Neural progenitor cell (in vitro differentiated cells): ENCODE measurements at places on chromosomes 3 and 15. TPM values are rescaled to one million over a fixed set of nuclear protein-coding genes. Genes with fewer than 3 reads are reported as not detected.
A peak's percentile ranks its signal among the peaks of the same experiment; 100 is the strongest.

The UROC1 gene
- not detected in 2 replicates for total RNA-seq

The DLEC1 gene
- 0.60 and 1.4 TPM in 2 replicates for total RNA-seq

The ITIH1 gene
- total RNA-seq = not detected in 2 replicates

The CCDC39 gene
- total RNA-seq = 0.24 and 3.3 TPM in 2 replicates

The RASL12 gene
- 5.8 and 7.7 TPM in 2 replicates for total RNA-seq

The DAZL gene
- total RNA-seq = 3.2 and 4.7 TPM in 2 replicates

The HRG gene
- total RNA-seq = not detected in 2 replicates

The ROPN1 gene
- not detected in 2 replicates for total RNA-seq

The FES gene
- 11.7 and 14.1 TPM in 2 replicates for total RNA-seq

The SPATA12 gene
- 0.12 and 0.17 TPM in 2 replicates for total RNA-seq

DNA sequence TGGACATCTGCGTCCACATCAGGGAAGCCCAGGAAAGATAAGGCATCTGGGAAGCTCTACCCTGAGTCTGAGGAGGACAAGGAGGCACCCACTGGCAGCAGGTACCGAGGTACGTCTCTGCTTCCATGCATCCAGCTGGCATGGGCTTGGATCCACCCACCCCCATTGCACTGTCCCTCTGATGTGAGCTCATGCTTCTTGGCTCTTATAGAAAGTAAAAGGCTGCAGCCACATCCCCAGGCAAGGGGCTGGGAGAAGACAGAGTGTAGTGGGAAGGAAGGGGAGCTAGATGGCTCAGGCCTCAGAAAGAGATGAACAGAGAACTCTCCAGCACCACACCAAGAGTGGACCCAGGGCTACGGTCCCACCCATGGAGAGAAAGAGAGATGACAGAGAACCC is 18.2 kb downstream of the PTH1R start:
- DNase-seq = no peak

- DNase-seq = no peak
Observed at GRCh38 chr3:133487204-133487603, 86.3 kb upstream of the CDV3 start.

DNA sequence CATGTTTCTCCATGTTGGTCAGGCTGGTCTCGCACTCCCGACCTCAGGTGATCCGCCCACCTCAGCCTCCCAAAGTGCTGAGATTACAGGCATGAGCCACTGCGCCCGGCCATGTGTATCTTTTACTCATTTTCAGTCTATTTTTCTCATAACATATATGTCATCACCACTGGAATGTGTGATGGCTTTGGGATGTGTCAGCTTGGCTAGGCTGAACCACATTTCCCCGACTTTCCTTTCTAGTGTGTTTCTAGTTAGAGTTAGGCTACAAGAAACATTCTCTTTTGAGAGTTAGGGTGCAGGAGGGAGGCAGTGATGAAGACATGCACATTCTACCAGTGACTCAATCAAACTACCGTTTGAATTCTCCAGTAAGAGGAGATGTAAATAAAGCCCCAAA is 444.9 kb upstream of the THBS1 start:
- DNase-seq = no peak

DNA sequence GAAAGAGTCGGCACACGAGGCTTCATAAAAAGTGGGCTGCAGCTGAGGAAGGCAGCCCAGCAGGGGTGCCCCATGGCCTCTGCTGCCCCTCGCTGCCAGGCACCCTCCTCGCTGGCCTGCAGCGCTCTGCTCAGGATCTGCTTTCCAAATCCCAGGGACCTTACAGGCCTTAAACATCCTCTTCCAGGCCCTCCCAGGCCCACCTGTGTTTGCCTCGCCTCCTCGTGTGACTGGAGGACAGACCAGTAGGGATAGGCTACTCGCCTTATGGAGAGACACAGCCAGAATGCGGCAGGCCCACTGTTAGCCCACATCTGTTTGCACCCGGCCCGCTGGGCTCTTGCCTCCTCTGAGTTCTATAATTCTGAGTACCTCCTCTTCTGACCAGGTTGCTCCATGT is 124.5 kb upstream of the PLXNA1 start:
- DNase-seq = no peak

DNA sequence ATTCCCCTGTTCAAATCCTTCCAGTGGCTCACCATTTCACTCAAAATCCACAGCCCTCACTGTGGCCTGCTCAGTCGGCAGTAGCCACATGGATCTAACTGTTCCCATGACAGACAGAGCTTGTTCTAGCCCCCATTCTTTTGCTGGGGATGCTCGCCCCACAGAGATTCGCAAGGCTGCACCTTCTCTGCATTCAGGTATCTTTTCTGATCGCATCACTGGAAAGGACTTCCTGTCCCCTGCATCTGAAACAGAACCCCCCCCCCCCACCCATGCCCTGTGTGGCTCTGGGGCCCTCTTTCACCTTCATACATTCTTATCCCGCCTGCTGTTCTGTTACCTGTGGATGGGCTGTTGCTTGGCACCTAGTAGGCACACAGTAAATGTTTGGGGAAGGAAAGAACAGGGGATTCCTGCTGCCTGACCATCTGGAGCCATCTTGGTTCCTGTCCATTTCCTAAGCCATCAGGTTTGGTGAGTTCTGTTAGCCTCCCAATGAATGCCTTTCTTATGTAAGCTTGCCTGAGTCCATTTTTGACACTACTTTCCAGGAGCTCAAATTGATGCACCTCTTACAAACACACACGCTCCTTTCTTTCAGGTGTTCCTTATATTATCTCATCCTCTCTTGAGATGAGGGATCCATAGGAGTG is 42.9 kb upstream of the PGPEP1L start:
- no peak for DNase-seq

DNA sequence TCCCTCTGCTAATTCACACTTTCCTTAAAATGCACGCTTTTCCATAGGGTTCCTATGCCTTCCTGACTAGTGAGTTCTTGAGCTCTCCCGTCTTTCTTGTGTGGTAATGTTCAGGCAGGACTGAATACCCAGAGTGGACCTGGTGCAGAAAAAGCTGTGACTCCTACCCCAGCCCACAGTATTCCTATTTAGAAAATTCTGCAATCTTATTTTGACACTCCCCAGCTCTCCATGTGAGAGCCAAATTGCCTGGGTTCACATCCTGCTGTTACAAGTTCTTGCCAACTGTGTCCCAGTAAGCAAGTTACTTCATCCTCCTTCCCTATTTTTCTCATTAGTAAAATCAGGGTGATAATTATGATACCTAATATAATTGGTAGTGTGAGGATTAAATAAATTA is 290.8 kb upstream of the SLCO3A1 start:
- DNase-seq = no peak

DNA sequence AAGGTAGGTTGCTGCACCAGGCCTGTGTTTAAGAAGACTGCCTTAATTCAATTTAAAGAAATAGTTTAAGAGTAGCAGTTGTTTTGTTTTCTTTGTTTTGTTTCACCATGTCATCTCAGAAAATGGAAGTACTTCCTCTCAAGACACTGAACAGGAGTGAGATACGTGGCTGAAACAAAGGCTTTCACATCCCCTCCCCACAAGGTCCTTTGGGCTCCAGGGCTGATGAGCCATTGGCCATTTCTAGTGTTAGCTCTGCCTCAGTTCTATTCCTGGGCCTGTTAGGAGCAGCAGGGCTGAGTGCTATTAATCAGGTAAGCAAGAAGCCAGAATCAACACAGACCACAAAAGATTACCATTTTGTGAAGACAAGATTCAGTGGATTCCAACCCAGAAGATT is 132.8 kb downstream of the KCNAB1 start:
- DNase-seq = no peak

- no peak for DNase-seq
Observed at GRCh38 chr3:36135863-36136262, 244.4 kb upstream of the STAC start.

- peak; percentile 8 for DNase-seq
Observed at GRCh38 chr3:133124511-133124910, 86.3 kb downstream of the TMEM108 start.

DNA sequence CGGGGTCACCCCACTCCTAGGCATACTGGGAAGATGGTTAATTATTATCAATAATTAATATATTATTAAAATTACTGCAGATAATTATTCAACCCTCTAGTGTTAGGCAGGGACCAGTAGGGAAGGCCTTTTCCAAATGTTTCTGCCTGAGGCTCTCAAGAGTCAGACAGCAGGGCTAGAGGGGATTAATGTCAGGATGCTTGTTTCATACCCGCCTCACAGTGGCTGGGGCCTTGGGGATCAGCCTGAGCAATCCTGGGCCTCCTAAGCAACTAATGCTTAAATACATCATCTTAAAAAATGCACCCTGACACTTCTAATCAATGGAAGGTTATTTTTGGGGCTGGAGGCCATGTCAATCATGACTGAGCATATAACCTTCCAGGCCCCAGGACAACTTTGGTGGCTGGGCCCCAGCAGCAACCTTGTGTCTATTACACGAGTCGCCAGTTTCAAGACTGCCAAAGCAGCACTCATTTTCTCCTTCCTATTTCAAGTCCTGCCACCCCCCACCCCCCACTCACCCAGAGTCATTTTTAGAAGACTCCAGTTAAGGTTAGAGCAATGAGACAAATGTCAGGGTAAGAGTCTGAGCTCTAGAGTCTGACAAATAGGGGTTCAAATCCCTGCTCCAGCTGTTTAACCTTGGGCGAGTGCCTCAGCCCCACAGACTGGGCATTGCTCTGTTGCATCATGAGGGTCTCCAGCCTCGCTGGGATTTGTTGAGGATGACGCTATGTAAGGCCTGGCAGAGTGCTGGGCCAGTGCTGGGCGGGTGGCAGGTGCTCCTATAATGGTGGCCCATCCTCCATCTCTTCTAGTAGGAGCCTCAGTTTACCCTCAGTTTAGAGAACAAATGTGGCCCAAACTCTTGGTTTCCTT is 6.1 kb downstream of the AMOTL2 start:
- DNase-seq = no peak

- no peak for DNase-seq
Observed at GRCh38 chr15:77163781-77164384, 93.0 kb upstream of the TSPAN3 start.

- DNase-seq = no peak
Observed at GRCh38 chr15:77002436-77002835, 7.5 kb downstream of the PSTPIP1 start.

DNA sequence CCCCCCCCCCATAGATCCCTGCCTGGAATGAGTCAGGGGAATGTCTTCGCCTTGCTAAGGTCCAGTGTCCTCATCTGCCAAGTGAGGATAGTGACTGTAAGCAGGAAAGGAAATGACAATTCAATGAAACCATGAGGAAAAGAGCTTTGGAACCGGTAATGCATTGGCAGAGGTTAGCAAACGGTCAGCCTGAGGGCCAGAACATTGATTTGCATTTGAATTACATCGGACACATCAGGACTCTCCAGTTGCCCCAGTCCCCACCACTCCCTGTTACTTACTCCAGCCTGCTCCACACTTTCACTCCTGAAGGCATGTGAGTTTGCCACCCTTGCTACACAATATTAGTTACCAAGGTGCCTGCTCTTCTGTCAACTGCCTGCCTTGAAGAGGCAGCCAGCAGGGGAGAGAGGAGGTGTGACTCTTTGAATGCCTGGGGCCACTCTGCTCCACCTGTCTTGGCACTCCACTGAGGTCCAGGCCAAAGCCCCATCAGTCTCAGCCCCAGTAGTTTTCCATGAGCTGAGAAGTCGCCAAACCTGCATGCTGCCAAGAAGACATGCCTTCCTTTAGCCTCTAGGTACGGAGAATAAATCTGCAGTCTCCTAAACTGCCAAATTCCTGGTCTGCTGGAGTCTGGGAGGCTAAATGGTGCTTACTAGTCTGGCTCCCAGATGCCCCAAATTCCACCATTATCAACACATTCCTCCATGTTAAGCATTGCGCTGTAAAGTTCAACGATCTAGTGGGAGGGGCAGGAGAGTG is 191.7 kb upstream of the TLE3 start:
- peak; percentile 31 for DNase-seq

GRCh38 chr3:8239095-8239494 is 262.5 kb upstream of the LMCD1 start:
- DNase-seq = no peak

- DNase-seq = no peak
Observed at GRCh38 chr15:39461536-39462130, 119.2 kb upstream of the THBS1 start.

DNA sequence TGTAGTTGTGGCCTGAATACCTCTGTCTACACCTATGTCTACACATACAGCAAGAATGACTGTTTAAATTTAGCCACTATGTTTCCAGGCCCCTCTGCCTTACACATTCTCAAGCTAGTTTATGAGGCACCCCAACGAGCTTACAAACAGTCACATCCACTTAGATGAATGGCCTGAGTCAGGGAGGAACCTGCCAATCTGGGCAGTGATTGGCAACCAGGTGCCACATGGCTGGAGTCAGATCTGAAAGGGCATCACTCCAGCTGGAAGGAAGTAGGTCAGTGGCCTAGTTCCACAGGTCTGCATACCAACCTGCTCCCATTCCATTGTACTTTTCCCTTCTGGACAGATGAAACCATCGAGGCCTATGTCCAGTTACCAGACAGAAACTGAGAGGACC is 136.3 kb downstream of the FOXP1 start:
- no peak for DNase-seq

- no peak for DNase-seq
Observed at GRCh38 chr3:179376474-179376873, 29.0 kb downstream of the MFN1 start.

DNA sequence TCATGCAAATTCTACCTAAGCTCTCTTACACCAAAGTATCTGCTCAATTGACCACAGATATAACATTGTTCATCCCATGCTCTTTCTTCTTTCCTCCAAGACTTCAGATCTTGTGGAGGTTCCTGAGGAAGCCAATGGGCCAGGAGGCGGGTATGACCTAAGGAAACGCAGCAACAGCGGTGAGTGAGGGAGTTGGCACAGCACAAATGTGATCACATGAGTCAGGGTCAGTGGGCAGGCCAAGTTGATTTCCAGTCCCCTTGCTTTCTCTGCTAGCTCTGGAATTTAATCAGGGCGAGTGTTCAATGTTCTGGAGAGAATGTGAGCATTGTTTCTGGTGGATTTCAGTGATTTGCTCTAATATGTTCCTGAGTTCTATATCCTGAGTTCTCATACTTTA is 112.7 kb downstream of the STAC start:
- no peak for DNase-seq

DNA sequence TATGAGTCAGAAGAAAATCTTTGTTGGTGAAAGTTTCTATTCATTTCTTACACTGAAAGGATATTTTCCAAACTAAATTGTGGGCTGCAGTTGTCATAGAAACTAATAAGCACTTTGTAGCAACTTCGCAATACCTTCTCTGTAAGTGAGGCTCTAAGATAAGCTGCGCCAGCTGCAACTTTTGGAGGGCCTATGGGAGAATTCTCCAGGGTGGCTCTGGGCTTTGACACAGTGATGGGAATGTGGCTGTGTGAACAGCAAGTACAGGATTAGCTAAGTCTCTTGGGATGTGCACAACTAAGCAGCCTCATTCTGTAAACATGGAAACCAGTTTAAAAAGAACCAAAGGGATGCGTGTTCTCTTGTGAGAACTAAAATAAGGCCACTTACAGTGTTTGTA is 124.6 kb upstream of the SGO1 start:
- peak; percentile 35 for DNase-seq

DNA sequence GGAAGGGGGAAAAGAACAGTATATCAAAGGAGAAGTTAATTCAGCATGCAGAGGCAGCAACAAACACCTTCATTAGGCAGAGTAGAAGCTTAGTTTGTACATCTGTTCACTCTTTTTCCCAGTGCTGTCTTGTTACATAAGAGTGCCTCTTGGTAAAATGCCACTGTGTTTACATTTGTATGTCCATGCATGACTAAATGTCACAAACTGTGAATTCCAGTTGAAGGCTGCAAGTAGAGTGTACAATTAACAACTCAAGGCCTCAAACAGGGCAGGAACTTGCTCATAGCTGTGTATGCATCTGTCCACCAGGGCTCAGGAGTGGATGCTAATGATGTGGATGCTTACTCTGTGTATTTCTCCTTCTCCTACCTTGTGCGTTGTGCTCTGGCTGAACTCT is 214.2 kb upstream of the TPM1 start:
- DNase-seq = no peak

GRCh38 chr3:55409806-55410205 is 77.3 kb downstream of the WNT5A start:
- DNase-seq = no peak
